ENCODE measurements at places on chromosomes 7 and 10.

DNA sequence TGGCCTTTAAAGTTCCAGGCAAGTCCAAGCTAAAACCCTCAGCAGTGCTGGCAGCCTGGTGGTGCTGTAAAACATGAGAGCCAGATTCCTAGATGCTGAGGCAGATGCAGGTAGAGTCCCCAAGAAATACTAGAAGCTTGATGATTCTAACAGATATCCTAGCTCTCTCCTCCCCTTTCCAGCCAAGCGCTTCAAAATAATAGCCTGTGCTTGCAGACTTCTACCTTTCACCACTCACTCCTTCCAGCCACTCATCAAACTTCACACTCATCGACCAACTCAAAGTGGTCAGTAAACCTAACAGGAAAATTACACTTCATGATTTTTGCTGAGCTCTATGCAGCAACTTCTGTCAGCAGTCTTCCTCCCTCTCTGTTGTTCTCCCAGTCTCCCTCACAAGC, 50.2 kb downstream of the LMBR1 start:
- DNase-seq = no peak

- no peak for DNase-seq
Observed at GRCh38 chr7:96899108-96899507, 106.2 kb upstream of the DLX6 start.

DNA sequence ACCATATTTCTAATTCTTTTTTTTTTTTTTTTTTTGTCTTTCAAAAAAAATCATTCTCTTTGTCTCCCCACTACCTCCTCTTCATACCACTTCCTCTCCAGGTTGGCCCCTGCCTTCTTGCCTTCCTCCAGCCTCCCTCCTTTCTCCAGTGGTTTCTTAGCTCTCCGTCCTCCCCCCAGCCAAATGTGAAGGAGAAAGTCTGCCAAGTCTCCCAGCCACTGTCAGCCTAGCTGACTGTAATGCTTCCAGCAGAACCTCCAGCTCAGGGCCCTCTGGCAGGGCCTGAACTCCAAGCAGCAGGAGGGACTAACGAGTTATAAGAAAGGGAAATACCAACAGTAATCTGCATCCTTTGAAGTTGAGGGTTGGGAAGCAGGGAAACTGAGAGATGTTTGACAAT, 35.5 kb upstream of the BICC1 start:
- DNase-seq = no peak

DNA sequence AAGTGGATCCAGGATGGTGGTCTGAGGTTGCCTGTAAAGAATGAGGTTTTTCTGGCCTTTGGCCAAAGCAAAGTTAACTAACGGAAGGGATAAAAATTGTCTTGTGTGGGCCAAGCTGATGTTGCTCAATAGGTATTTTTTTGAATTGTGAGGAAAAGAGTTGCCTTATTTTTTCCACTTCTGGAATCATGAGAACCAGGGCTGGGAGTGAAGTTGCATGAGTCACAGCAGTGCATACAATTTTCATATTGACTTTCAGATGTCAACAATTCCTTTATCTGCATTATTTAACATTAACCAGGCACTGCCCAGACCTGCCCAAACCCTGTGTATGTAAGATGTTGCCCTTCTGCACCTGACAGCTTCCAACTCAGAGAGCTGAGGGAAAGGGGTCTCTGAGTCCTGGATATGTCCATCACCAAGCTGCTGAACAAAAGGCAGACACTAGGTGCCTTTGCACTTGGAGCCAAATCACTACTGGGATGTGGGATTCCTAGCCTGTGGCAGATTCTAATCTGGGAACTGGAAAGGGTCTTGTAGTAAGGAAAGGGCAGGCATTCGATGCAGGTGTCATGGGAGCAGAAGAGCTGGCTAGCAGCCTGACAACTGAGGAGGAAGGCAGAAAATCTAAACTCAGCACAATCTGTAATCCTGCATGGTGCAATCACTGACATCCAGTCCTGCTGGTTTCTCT, 52.3 kb upstream of the SLC35B4 start:
- no peak for DNase-seq

GRCh38 chr7:79245623-79246249, 207.7 kb downstream of the MAGI2 start:
- no peak for DNase-seq

- no peak for DNase-seq
Observed at GRCh38 chr7:24172856-24173255, 111.1 kb upstream of the NPY start.

- no peak for DNase-seq
Observed at GRCh38 chr7:101739775-101740398, 77.5 kb upstream of the CUX1 start.

DNA sequence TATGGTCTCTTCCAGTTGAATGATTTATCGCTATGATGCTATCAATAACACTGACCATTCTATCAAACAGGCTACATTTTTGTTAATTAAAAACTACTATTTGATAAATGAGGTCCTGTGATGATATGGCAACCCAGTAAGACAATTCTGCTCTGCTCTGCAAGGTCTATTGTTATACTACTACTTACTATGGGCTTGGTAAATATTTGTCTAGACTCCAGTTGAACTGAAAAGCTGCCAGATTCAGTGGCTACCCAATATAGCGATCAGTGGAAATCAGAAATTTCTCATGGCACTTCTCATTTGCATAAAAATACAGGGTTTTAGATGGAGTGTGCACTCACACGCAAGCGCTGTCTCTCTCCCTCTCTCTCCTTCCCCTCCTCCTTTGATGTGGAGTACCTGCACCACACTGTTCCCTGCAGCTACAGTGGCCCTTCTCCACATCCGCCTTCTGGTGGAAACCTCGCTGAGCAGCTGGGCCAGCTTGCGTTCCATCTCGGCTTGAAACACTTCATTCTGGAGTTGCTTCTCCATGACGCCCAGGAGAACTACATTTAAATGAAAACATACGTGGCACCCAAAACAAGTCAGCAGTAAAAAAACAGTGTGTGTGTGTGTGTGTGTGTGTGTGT, 77.9 kb downstream of the KIAA1549 start:
- DNase-seq = peak; percentile 47

DNA sequence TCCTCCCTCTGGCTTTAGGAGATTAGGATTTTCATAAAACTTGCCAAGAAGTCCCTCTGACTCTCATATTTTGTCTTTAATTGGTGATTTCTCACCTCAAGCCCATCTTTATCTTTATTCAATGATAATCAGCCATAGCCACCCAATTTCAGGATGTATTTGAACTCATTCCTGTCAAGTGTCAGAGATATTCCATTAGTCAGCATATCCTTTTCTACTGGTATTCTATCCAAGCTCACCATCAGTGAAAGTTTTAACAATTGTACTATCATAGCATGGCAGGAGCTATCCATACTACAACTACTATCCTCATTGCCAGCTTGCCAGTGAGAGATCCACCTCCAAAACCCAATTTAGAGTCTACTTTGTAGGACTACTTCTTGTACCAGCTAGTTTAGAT, 114.6 kb downstream of the GNAI1 start:
- no peak for DNase-seq

- no peak for DNase-seq
Observed at GRCh38 chr7:127986581-127987521, 44.4 kb downstream of the LRRC4 start.

GRCh38 chr10:74900297-74900696, 73.9 kb downstream of the KAT6B start:
- DNase-seq = no peak

Measured in stimulated activated CD4-positive, alpha-beta T cell treated with anti-CD3 and anti-CD28 coated beads, Interleukin-2, amount 100 ng/mL, for 4 hours (primary cell).